RWPE2 (cell line): ENCODE measurements at places on chromosomes 5 and 9.
A peak's percentile ranks its signal among the peaks of the same experiment; 100 is the strongest.

DNA sequence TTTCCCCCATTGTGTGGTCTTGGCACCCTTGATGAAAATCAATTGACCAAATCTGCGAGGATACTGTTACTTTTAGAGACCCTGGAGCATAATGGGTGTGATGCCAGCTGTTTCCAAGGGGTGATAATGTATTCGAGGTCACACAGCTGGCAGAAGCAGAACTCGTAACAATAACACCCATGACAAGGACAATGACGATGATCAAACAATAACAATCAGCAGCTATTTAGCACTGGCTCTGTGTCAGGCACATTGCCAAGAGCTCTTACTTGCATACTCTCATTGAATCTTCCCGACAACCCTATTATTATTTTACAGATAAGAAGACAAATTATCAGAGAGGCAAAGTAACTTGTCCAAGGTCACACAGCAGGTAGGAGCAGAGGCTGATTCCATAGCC, 223.7 kb upstream of the MSX2 start:
- DNase-seq: no peak

DNA sequence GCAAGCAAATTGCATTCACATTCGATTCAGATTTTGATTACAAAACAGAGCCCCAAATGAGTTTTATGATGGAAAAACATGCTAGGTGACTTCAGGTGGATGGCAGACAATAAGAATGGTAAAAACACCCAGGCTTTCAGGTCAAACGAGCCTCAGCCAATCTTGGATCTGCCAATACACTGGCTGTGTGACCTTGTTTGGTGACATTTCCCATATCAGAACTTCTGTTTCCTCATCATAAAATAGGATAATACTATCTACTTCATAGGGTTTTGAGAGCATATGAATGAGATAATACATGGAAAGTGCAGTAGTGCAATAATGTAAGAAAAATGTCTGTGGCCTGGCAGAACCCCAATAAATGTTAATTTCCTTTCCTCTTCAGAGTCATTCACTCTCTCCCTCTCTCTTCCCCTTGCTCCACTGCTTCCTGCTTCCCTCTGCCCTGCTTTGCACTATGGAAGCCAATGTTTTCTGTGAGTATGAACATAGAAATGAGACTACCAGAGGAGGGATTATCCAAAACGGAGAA, 54.7 kb downstream of the SH3RF2 start:
- no peak for DNase-seq

DNA sequence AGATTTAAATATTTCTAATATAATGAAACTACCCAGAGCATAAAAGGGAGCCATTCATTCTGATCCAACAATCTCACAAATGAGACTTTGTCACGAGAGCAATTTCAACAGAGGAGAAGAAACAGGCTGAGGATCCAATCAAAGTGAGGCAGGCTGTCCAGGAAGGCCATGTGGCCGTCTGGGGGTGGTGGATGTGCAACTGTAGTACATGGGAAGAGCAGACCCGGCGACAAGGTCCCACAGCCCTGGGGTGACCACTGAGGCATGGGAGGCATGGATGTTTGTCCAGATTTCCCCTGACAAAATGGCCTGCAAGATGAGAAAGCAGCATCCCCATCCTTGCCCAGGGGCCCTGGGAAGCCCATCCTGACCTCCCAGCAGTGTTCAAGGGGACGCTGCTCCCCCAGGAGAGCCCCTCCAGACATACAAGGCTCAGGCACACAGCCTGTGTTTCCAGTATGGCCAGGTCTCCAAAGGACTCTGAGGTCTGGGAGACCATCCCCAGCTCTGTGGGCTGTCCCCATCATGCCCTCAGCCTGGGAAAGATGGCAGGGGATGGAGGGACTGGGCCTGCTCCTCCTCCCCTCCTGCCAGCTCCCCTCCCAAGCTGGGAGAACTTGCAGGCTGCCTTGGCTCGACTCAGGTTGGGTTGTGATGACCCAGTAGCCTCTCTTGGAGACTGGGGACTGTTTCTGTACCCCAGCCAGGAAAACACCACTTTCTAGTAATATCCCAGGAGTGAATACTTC, 27.5 kb upstream of the FCN2 start:
- no peak for DNase-seq

- no peak for DNase-seq
Observed at GRCh38 chr9:102445181-102445747, 549.9 kb upstream of the CYLC2 start.

GRCh38 chr5:9126490-9126889, 419.4 kb downstream of the SEMA5A start:
- no peak for DNase-seq

DNA sequence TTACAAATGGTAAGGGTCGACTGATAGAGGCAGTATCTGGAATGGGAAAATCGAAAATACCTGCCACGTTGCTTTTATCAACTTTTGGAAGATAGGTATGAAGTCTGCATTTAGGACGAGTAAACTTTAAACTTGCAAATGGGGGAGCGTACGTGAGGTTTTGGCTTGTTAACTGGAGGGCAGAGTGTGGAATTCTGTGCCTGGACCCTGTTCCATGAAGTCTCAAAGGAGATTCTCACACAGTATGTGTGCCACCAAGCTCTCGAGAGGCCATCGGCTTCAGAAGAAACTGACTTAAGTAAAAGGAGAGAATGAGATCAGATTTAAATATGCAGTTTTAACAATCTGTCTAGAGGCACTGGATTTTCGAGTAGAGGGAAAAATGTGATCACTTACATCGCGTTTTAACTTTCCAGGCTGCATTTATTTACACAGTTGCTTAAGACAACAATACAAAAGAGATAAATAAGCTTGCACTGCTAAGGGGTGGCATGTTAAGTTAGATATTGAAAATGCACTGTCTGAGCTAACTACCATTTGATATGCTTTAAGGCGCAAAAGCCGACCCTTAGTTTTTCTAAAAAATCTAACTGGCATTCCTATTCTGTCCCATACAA, 401.6 kb downstream of the EBF1 start:
- no peak for DNase-seq

DNA sequence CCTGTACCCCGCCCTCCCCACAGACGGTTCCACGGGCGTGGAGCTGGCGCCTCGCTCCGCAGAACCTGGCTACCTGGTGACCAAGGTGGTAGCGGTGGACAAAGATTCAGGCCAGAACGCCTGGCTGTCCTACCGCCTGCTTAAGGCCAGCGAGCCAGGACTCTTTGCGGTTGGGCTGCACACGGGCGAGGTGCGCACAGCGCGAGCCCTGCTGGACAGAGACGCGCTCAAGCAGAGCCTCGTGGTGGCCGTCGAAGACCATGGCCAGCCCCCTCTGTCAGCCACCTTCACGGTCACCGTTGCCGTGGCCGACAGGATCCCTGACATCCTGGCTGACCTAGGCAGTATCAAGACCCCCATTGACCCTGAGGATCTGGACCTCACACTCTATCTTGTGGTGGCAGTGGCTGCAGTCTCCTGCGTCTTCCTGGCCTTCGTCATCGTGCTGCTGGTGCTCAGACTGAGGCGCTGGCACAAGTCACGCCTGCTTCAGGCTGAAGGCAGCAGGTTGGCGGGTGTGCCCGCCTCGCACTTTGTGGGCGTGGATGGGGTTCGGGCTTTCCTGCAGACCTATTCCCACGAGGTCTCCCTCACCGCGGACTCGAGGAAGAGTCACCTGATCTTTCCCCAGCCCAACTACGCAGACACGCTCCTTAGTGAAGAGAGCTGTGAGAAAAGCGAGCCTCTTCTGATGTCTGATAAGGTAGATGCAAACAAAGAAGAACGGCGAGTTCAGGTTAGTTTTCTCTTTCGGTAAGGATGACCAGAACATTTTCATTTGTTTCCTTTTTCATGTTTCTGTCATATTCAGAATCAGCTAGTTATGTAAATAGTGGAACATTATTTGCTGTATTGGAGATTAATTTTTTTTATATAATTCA, 2.3 kb downstream of the PCDHGA5 start:
- DNase-seq: no peak

- DNase-seq: no peak
Observed at GRCh38 chr5:82820961-82821845, 256.0 kb downstream of the TMEM167A start.

DNA sequence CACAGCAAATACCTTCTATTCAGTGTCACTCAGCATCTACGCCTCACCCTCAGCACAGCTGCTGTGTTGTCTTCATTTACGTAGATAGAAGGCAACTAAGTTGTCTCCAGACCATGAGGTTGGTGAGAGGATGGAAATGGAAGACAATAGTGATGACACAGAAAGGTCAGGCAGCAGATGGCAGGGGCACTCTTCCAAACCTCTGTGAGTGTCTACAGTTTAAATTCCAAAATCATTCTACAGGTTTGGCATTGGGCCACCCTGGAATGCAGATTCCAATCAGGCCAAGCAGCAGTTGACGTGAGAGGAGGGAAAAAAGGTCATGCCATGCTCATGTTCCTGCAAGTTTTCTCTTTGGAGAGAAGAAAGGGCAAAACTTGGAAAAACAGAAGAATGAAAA, 68.7 kb upstream of the ADAMTSL1 start:
- DNase-seq: no peak

DNA sequence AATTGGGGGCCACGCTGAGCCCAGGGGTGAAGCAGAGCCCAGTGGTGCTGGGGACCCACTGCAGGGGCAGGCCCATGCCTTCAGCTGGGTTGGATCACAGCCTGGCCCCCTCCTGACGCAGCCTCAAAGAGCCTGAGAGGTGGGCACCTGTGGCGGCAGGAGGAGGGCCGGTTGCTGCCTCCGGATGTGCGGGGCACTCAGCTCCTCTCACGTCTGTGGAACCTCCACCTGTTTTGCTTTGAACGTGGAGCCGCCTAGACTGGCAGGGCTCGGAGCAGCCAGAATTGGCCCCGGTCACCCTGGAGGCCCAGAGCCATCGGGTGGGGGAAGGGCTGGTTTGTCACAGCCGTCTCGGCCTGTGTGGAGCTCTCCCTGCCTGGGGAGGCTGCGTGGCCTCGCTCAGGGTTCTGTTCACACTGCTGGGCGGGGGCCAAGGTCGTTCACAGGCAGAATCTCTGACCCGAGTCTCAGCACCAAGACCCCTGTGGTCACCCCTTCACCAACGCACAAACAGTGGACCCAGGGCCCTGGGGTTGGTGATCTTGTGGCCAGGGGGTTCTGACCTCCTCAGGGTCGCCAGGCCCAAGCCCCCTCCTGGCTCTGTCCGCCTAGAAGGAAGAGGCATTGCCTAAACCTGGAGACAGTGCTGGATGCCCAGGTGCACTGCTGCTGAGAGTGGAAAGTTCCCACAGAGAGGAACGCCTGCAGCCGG, 9.2 kb upstream of the SLC9A3 start:
- peak; percentile 67 for DNase-seq

- no peak for DNase-seq
Observed at GRCh38 chr9:32787816-32788215, 4.5 kb downstream of the TMEM215 start.

GRCh38 chr9:132806306-132806705, 71.8 kb downstream of the AK8 start:
- DNase-seq: no peak

GRCh38 chr5:136066661-136067271, 38.0 kb downstream of the TGFBI start:
- DNase-seq: no peak

- no peak for DNase-seq
Observed at GRCh38 chr5:29889051-29889450, 1304.4 kb upstream of the CDH6 start.

DNA sequence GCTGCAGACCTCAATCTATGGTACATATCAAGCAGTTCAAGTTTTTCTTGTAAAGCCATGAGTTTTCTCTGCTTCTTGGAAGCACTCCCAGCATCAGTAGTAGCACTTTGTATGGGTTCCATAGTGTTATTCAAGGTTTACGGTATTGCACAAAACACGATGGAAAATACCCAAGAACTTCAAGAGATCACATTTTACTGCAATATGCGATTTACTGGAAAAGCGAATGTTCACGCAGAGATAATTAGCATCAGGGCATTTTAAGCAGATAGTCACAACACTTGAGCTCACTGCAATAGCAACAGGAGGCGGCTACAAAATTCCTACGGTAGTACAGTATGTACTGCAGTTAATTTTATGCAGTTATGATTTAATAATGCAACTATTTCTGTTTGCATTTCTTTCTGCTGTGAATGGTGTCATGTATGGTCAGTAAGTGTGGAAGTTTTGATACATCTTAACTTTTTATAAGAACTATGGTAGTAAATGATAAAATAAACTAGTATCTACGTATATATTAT, 200.8 kb downstream of the SMARCA2 start:
- DNase-seq: no peak

- DNase-seq: no peak
Observed at GRCh38 chr5:145478651-145479050, 356.5 kb downstream of the PRELID2 start.

DNA sequence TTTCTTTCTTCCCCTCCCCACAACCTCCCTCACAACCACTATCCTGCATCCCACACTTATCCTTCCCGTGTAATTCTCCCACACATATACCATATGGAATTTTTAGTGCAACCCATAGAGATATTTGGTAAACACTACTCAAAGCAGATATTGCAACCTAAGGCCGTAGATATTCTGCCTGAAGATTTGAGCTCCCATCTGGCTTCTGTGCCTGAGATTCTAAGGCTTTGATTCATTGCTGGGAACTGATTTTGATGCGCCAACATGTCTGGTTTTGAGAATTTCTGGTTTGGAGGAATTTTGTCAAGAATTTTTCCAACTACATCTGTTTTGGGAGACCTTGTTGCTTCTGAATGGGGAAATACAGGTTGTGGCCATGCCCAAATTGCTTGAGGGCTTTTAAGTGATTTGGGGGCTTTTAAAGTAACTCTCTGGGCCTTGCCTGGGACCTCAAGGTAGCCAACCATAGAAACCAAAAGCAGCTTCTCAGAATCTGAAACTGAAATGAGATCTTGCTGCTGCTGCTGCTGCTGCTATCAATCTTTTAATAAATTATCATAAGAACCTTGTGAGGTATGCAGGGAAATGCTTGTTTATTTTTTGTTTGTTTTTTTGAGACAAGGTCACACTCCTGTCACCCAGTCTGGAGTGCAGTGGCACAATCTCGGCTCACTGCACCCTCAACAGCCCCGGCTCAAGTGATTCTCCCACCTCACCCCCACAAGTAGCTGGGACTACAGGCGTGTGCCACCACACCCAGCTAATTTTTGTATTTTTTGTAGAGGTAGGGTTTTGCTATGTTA, 36.2 kb downstream of the PLAC8L1 start:
- no peak for DNase-seq

- no peak for DNase-seq
Observed at GRCh38 chr5:176851380-176851779, 41.0 kb downstream of the UNC5A start.

DNA sequence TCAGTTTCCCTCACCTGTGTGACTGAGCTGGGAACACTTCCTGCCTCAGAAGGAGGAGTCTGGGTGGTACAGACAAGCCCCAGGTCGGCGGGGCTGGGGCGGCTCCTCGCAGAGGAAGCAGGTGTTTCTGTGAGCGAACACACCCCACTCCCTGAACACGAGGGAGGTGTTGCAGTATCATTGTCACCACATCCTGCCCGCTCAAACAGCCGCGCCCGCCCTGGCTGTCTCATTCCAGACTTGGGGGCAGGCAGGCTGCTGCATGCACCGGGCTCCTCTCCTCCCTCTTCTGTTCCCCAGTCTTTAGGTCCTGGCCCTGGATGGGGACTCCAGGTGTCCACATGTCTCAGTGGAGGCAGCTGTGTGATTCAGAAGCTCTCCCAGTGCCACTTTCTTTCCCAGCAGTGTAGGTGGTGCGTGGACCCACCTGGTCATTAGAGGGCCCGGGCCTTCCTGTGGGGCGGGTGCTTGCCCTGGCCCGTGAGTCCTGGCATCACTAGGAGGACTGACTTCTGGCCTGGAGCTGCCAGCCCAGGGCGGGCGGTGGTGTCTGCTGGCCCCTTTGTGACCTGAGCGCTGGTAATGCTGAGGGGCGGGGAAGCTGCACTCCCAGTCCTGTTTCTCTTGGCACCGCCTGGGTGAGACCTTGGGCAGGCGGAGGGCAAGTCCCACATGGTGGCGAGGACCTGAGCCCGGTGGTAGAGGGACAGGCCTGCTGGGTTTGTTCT, 18.3 kb upstream of the PHYHD1 start:
- DNase-seq: peak; percentile 91
